Stimulated activated CD8-positive, alpha-beta memory T cell treated with anti-CD3 and anti-CD28 coated beads, Interleukin-4, amount 100 ng/mL, for 4 hours (primary cell): ENCODE measurements at places on chromosomes 16 and 17.

DNA sequence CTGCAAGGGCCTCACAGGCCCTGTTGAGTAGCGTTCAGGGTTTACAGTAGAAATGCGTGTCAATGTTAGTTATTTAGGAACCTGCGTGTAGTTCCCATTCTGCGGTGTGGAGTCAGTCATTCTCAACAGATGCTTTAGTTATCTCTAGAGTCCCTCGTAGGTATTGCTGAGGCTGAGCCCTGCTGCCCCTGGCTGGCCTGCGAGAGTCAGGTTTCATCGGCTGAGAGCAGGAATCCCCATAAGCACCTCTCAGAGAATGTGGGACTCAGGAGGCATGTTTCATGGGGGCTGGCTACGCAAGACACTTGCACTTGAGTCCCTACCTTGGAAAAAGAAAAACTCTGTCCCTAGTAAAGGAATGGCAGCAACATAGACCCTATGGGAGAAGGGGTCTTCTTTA, 347.5 kb upstream of the ASIC2 start:
- DNase-seq = no peak

DNA sequence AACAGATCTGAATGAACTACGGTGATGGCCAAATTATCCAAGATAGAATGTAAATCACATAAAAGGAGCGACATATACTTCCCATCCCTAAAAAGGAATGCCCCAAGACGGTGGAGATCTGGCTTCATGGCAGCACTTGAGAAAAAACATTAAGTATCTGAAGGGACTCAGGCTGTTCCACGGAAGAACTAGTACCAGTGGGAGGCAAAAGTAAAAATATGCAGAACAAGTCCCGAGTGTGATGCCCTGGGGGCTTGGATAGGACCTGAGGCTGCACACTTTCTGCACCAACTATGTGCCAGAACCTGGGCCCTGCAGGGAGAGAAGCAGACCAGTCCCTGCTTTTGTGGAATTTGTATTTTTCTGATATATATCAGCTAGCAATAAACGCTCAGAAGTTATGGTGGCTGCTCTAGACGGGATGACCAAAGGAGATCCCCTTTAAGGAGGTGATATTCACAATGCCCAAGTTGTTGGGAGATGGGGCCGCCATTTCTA, 539 bp upstream of the CKLF start:
- no peak for DNase-seq

DNA sequence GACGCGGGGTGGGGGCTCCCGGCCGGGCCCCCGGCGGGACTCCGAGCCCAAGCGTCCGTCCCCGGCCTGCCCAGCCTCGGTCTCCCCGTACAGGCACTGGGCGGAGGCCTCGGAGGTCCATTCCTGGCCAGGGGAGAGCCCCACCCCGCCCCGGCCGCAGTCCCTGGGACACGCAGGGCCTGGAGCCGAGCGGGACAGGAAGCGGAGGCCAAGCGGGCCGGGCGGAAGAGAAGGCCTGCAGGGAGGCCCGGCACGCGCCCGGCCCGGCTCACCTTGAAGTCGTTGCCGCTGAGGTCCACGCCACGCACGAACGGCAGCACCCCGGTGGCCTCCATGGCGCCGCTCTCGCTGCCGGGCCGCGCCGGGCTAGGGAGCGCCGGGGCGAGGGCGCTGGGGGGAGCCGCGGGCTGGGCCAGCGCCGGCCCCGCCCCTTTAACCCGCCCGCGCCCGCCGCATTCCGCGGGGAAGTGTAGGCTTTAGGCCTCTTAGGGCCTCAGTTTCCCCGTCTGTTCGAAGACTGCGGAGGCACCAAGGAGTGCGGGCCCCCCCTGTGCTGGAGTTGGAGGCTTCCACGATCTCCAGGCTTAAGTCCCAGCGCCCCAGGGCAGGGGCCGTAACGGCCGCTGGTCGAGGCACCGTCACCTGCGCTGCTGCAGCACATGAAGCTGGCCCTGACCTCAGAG, at the start of gene FLII:
Gene FLII, minus strand, starts transcription at position 383 of the 683 bp plus-strand sequence. Its CDS starts 48 bp downstream, at position 335.
- no peak for DNase-seq

DNA sequence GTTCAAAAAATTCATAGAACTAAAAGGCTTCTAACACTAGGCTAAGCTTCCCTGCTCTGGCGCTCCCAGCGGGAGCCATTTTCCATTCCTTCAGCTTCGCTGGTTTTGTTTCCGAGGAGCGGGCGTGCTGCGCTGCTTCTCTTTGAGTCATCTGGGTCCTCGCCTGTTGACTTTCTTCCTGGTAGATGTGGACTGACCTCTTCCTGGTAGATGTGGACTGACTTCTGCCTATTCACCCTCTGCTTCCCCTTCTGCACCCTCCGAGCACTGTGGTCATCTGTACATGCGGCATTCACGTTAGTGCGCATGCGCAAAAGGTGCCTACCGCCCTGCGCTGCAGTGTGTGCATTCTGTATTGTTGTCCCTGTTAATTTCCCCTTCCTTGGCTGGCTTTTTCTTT, 40.8 kb upstream of the SEC14L1 start:
- no peak for DNase-seq

DNA sequence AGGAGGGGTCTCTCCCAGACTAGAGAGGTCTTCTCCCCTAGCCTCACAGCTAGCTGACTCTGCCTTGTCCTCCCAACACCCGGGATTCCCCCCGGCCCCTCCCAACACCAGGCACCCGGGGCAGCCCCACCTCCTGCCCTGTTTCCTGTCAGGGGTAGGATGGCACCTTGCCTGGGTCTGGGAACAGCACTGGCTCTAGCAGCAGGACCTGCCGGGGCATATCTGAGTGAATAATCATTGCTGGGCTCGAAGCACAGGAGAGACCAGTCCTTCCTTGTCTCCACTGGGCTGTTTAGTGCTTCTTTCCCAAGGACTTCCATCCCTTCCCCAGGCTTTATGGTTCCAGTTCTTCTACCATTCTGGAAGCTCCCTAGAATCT, 25.7 kb downstream of the MINK1 start:
- no peak for DNase-seq
